ENCODE measurements at places on chromosomes 5 and 9.

- DNase-seq = no peak
Measured at GRCh38 chr9:3993773-3994172, 306.1 kb downstream of the GLIS3 start.

DNA sequence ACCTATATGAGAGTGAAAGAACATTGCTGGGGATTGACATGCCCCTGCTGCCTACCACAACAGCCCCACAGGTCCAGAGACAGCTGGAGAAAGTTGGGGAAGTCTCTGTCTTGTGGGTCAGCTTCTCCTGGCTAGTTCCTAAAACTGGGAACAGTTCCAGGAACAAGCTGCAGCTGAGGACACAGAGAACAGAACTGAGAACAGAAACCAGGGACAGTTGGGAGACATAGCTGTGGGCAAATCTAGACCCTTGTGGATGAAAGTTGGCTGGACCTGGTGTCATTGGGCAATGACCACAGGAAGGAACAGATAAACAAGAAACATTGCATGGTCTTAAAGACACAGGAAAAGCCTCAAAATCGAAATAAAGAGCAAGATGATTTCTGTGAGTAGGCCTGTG, 58.3 kb upstream of the MOCS2 start:
- DNase-seq = no peak

DNA sequence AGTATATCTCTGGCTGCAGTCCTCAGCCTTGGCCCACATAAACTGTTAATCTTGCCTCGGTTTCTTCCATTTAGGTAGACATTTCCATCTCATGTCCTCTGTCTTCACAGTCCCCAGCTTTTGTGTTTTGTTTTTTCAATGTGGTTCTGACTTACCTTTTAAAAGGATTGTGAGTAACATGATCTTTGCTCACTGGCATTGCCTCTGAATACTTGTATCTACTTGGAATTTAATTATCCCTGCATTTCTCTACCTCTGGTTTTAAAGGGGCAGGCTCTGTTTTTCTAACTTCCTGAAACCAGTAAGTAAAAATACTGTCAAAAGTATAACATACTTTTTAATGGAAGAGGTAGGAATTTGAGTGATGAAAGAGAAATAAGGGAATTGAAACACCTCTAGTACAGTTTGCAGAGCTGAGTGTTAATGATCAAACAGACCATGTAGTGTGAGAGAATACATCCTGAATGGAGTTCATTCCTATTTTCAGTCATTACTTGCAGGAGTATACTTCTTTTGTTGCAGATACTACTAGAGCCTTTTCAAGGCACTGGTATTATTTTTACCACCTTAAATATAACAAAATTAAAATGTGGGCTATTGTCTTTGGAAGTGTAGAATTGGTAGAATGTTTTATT, 62.6 kb downstream of the MTREX start:
- no peak for DNase-seq

GRCh38 chr9:93599571-93600403, 23.4 kb downstream of the PHF2 start:
- no peak for DNase-seq

DNA sequence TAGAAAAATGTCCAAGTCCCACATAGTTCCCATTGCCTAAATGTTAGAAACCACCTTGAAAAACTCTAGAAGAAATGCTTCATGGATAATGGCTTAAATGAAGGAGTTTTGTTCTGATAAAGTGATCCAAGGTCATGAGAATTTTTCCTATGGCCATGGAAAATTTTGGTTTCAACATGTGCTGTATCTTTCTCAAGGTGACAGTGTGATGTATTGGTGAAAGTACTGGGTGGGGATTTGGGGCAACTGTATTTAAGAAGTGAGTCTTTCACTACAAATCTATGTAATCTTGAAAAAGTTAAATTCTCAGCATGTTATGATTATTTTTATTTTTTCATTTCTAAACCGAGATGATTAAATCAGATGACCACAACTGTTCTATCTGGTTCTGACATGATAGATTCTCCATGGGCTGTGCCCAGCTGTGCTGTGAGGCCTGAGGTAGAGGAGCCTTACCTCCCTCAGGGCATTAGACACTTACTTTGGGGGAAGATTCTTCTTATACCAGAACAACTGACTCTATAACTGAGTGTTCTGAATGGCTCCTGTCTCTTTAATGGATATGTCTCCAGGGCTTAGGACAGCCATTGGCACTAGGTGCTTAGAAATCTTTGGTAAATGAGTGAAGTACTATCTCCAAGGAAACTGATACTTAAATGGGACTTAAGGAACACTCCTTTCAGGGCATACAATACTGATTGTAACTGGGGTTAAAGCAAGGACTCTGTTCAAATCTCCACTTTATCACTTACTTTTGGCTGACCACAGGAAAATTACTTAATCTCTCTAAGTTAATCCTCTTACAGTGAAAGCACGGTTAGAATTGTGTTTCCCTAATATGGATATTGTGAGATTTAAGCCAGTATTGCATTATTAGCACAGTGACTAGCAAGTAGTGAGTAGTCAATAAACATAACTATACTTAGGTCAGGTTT, 397.4 kb upstream of the MEF2C start:
- no peak for DNase-seq

DNA sequence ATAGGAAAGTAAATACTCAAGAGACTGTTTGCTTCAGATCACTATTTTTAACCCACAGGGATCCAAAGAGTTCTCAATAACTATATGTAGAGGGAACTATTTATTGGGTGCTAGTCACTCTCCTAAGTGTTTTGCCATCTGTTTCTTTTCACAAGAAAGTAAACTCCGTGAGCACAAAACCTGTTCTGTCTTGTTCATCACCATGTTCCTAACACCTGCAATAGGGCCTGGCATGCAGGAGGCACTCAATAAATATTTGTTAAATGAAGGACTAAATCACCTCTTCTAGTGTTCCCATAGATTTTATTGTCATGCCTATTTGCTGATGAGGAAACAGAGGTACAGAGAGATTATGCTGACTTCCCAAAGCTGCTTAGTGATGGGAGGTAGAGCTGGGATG, 118.2 kb downstream of the VCAN start:
- DNase-seq = peak; percentile 24

- no peak for DNase-seq
Measured at GRCh38 chr5:41057940-41058339, 13.2 kb downstream of the MROH2B start.

DNA sequence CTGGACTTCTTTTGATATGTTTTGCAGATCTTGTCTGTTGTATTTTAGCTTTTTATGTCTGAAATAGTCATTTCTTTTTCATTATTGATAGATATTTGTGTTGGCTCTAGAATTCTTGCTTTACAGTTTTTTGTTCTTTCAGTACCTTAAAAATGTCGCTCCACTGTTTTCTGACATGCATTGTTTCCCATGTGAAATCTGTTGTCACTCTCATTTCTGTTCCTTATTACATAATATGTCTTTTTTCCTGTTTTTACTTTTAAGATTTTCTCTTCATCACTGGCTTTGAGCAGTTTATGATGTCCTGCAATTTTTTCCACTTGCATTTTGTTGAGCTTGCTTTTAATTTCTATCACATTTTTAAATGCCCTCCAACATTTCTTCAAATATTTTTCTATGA, 270.4 kb upstream of the TARS1 start:
- DNase-seq = no peak

DNA sequence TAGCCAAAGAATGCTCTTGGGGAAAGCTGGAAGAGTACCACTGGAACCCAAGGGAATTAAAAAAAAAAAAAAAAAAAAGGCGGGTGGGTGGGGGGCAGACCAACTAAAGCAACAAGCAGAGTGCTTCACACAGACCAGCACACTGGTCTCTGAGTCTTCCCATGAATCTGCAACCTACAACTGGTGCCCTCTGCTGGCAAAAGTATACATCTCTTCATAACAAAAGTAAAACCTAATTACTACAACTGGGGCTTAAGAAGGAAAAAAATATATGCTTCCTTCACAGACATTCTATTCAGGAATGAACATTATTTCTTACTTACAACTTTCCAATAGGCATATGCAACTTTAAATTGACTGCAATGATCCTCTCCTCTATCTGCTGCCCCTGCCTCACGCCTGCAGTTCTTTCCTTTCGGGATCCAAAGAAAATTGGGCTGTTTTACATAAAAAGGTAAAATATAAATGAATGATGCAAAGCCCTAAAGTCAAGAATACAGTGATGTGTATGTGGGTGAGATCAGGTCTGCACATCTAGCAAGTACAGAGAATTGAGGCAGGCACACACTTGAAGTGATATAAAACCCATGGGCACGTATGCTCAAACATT, 7.2 kb upstream of the KLHL3 start:
- DNase-seq = no peak
